Non-pigmented ciliary epithelial cell (primary cell): ENCODE measurements at places on chromosomes 4 and X.

GRCh38 chrX:152897222-152898131, at the start of gene ZNF185:
Gene ZNF185 (plus strand): TSS chrX:152898067. CDS start chrX:152914490, 16,423 bp downstream.
- DNase-seq, result no peak

GRCh38 chr4:80362578-80363181, 27.1 kb downstream of the CFAP299 start:
- DNase-seq, result no peak

DNA sequence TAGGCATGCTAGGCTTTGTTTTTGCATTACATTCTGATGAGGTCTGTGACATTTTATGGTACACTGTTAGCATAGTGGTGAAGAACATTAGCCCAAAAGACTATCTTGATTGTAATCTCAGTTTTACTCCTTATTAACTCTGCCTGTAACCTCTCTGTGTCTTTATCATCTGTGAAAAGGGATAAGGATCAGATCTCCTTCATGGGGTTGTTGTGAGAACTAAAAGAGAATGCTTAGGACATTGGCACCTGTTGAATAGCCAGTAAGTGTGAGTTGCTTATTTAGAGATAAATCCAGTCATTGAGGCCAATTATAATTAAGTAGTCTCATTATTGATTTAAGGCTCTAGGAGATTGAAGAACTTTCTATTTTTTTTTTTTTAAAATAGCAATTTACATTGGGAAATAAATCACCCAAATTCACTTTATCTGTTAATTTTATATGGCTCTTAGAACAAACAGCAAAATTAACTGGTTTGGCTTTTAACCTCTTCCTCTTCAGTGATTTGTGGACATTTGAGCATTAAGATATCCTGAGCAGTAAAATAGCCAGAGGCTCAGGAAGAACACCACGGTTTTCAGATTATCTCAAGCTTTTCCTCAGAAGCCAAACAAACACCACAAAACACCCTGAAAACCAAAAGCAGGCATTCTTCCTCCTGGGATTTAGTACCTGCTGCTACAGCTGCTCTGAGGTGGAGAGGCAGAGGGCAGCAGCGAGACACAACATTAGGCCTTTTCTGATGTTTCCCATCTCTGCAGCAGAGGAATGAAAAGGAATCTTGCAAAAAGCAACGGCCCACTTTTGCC, 192.9 kb downstream of the ARHGAP10 start:
- DNase-seq, result no peak

GRCh38 chr4:133483600-133484246, 334.6 kb downstream of the PCDH10 start:
- DNase-seq, result no peak

- no peak for DNase-seq
These were observed 3.6 kb downstream of the SH3BGRL start for GRCh38 chrX:81205551-81205950.

GRCh38 chrX:3728454-3728853, 15.0 kb upstream of the PRKX start:
- DNase-seq, result no peak

GRCh38 chr4:75916091-75916661, 13.9 kb upstream of the PPEF2 start:
- DNase-seq, result no peak

DNA sequence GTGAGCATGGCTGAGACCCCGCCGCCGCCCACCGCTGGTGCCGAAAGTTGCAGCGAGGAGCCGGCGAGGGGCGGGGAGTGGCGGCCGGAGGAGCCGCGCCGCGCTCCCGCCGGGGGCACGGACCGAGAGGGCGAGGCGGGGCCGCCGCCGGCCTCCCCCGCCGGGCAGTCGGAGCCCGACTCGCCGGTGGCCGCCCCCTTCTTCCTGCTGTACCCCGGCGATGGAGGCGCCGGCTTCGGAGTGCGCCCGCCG, 16.5 kb downstream of the UTP3 start:
- DNase-seq, result no peak

- no peak for DNase-seq
These were observed 43.4 kb downstream of the ING2 start for GRCh38 chr4:183548306-183548705.

GRCh38 chrX:11589641-11590040, 76.1 kb downstream of the ARHGAP6 start:
- no peak for DNase-seq

GRCh38 chr4:4853921-4854648, 5.4 kb upstream of the MSX1 start:
- DNase-seq, result no peak

DNA sequence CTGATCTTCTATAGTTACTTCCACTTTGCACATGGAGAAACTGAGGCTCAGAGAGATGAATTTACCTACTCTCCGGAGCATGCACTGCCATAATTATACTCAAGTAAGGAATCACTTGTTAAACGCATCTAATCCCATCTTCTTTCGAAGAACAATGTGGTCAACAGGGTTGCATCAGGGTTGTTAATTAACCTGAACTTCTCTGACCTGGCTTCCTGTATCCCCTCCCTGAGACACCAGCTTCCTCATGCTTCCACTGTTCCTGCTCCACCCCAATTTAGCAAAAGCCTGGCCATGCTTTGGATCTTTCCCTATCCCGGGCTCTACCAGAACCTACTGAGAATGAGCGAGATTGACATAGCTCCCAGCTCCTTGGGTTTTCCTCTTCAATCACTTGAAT, 136.7 kb downstream of the SMIM20 start:
- DNase-seq, result no peak
